SK-MEL-5 (cell line): ENCODE measurements at places on chromosomes 1 and 21.
A peak's percentile ranks its signal among the peaks of the same experiment; 100 is the strongest.

DNA sequence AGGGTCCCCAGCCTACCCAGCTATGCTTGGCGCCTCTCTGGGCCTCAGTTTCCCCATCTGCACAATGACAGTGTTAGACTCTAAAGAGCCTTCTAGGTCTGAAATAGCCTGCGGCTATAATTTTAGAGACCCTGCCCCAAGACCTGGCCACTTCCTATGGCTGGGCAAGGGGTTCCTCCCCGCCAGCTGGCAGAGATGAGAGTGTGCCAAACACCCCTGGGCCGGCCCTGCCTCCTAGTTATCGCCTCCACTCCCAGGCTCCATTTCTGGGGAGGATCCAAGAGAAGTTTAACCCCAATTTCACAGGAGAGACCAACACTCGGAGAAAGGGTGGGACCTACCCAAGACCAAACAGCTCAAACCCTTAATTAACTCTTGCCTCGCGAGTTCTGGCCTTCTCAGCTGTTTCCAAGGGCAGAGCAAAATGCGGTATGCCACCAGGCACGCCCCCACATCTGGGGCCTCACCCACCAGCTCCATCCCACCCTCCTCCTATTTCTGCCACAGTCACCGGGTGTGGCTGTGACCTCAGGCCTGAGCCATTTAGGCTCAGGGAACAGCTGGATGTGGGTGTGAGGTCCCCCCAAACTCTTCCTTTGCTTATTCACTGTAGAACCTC is 35.7 kb downstream of the TTC39A start:
- DNase-seq: no peak

- peak; percentile 44 for DNase-seq
These were observed 119.5 kb downstream of the HMCN1 start for GRCh38 chr1:185853739-185854138.

- no peak for DNase-seq
These were observed 655.6 kb upstream of the NEGR1 start for GRCh38 chr1:72937905-72938304.

- no peak for DNase-seq
These were observed 314.4 kb upstream of the VAMP3 start for GRCh38 chr1:7456722-7457082.
